ENCODE measurements at places on chromosomes 12 and 14.

DNA sequence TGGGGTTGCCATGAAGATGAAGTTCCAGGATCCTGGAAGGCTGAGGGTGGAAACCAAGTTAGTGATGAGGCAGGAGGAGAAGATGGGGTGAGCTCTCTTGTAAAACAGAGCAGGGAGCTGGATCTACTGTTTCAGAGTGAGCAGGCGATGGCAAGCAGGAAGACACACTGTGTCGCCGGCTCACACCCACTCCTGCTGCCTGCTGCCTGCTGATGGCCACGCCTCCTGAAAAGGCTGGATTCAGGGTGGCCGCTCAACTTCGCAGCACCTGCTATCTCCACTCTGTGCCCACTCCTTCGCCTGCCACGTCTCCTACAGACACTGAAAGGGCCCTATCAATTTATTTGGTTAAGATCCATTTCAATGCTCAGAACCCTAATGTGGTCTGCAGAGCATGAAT is 96.1 kb downstream of the RBM19 start:
- DNase-seq: no peak

DNA sequence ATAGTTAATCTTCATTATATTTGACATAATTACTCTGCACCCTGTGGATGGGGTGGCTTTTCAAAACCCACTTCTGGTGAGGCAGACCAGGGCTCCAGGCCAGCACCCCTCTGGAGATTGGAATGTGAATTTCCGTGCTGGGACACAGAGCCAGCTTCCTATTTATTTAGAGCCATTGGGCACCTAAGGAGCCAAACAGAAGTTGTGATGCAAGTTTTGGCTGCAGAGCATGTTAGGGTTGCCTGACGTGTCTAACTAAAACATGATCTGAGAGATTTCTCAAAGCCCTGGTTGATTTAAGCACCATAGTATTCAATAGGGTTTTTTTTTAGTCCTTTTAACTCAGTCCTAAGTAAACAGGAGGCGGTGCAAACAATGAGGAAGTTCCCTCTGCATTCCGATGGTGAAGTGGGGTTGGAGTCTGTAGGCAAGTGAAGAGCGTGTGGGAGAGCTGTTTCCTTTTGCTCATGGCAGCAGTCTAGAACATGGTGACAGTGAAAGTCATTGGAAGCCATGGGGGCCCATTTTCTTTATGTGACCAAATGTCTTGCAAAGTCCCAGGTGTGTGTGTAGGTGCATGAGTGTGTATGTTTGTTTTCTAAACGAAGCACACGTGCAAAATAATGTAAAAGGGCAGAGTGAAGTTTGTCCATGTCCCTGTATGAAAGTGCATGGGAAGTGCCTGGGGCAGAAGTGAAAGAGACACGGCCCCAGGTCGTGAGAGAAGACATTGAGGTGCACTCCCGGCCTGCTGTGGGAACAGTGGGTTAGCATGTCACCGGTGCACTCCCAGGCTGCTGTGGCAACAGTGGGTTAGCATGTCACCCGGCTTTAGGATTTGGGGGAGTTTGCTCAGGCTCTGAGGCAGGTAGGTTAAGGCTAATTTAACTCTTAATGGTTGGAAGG is 117.7 kb downstream of the PRKCH start:
- no peak for DNase-seq

DNA sequence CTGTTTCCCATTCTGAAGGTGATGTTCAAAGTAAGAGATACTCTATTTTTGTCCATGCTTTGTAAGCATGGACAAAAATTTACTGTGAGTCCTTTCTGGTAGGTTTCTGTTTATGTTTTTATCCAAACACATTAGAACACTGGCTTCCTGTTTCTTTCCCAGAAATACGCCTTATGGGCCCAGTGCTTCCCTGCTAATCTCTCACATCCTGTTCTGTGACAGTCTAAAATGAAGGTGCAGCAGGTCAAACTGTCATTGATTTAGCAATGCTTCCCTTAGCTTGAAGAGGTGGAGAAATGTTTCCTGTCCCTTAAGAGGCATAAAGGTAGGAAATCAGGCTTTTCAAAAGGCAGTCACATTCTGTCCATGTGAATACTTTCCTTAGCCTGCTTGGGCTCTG is 305.6 kb downstream of the RPS29 start:
- DNase-seq: no peak

DNA sequence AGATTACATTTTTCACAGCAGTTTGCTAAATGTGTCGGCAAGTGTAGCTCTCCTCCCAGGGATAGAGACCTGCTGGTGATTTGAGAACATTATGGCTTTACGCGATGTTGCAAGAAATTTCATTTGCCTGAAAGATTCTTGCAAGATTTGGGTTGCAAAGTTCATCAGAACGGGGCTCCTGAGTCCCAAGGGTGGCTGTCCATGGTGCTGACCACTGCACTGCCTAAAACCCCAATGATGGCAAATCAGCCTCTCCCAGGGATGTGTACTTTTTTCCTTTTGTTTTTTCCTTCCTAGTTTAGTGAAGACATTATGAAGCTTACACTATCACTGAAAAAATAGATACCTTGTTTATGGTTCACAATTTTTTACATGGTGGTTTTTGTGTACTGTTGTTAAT is 85.4 kb downstream of the WSCD2 start:
- no peak for DNase-seq

- no peak for DNase-seq
Measured at GRCh38 chr12:41049033-41049432, 139.1 kb upstream of the PDZRN4 start.

DNA sequence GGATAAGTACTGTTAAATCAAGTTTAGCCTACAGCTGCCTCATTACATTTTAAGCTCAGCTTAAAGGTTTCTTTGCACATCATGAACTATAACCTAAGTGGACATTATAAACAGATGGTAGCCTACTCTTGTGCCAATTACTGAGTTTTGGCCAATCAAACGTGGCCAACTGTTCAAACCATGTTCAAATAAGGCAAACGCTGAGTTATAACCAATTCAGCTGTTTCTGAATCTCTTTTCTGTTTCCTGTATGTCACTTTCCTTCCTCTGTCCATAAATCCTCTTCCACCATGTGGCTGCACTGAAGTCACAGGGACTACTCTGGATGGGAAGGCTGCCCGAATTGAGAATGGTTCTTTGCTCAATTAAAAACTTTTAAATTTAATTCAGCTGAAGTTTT is 98.4 kb downstream of the BCAT1 start:
- DNase-seq: no peak

DNA sequence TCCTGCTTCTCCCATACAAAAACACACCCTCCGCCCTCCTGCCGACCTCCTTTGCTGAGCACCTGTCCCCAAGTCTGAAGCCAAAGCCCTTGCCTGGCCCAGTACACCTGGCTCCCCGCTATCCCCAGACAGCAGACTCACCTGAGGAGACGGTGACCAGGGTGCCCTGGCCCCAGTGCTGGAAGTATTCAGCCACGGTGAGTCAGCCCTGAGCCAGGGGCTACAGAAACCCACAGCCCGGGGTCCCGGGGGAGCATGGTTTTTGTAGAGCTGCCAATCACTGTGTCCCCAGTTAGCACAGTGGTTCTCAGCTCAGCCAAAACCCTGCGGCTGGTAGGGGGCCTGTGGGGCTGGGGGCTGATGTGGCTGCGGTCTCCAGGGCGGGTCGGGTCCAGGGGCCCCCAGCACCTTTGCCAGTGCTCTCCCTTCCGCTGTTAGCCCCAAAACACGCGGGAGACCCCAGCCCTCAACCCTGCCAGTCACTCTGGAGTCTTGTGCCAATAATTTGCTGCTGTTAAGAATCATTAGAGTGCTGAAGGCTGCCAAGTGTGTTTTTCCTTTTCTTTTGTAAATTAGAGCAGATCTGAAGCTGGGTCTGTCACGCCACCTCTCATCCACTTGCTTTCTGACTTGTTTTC is 339.0 kb downstream of the TMEM121 start:
- no peak for DNase-seq

- DNase-seq: no peak
Measured at GRCh38 chr12:121787063-121788025, 6.1 kb downstream of the RHOF start.

GRCh38 chr12:119749666-119750065 is 81.7 kb downstream of the PRKAB1 start:
- no peak for DNase-seq

DNA sequence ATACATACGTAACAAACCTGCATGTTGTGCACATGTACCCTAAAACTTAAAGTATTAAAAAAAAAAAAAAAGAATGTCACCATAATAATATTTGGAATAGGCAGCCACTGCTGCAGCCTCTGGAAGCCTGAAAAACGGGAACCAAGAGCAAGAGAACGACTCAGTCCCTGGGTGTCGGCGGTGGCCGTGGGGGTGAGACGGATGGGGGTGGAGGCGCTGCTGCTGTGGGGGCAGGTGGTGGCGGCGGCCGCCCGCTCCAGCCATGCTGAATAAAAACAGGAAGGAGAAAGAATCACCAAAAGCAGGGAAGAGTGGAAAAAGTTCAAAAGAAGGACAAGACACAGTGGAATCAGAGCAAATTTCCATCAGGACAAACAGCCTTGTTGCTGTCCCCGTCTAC is 46.9 kb downstream of the ZFYVE21 start:
- no peak for DNase-seq

- DNase-seq: no peak
Measured at GRCh38 chr12:131915823-131916222, 13.3 kb upstream of the PUS1 start.

- DNase-seq: no peak
Measured at GRCh38 chr12:77615332-77615731, 215.4 kb upstream of the NAV3 start.

- no peak for DNase-seq
Measured at GRCh38 chr12:31021809-31022494, 51.7 kb upstream of the DDX11 start.

DNA sequence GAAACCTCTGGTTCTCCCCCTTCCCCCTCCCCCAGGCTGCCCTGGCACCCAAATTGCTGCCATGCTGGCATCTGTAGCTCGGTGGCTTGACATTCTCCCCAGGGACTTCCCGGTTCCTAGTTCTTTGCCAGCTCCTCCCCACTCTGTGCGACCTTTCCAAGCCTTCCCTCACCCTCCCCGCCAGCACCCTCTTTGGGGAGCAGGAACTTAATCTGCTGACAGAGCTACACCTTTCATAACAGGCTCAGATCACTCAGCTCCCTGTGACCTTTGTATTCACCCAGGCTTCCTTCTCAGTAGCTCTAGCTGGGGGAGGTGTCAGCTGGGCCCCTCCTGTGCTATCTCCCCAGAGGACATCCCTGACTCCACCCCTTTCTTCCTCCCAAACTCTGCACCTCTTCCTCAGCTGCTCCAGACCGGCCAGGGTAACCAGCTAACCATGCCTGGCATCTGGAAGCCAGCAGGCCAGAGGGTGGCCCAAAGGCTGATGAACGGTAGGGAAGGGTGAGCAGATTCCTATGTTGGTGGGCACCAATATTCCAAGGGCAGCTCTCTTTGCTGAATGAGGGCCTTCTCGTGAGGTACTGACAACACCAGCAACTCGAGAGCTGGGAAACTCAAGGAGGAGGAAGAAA is 1.8 kb upstream of the COX14 start:
- no peak for DNase-seq

GRCh38 chr14:79334272-79334671 is 877.0 kb downstream of the DIO2 start:
- DNase-seq: no peak

- DNase-seq: no peak
Measured at GRCh38 chr12:117377758-117378157, 16.3 kb upstream of the NOS1 start.

DNA sequence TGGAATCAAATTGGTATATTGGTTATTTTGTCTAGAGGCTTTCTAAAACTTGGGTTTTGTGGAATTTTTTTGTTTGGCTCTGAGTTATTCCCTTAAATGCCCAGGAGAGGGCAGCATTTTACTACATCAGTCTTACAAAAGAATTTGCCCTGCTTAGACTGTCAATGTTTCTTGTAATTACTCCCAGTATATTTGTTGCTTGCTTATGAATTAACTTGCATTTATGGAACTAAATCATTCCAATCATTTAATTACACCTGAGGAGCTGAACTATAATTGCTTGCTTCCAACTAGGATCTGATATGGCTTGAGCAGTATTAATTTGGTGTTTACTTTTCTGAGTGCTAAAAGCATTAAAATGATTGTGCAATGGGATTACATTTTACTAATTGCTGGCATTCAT is 48.7 kb downstream of the MIPOL1 start:
- no peak for DNase-seq

All from cortex of kidney (tissue), 1 donor.